ENCODE measurements at places on chromosomes 5 and 9.

DNA sequence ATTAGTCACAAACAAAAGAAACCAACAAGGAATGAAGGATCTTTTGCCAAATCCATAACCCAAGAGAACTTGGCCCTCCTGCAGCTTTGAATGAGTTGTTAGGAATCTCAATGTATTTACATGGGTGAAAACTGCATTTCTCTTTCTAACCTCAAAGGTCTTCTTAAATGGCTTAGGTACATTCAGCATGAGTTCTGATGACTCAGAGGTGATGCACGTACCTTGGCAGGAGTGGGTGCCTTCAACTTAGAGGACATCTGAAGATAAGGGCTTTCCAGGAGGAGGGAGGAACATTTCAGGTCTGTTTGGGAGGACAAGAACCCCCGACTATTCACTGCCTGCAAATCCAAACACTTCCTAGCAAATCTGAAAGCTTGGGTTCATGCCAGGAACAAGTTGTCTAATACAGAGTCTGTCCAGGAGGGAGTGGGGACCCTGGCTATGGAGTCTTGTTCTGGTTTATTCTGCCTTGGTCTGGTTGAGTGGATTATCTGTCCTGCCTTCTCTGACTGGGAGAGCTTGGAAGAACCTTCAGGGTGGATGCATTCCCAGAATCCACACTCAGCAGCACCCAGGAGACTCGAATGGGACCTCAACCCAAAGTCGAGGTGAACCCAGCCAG lies 65.7 kb downstream of the IRX2 start:
- DNase-seq = no peak

- no peak for DNase-seq
These were observed 78.0 kb upstream of the TNC start for GRCh38 chr9:115195912-115196311.

DNA sequence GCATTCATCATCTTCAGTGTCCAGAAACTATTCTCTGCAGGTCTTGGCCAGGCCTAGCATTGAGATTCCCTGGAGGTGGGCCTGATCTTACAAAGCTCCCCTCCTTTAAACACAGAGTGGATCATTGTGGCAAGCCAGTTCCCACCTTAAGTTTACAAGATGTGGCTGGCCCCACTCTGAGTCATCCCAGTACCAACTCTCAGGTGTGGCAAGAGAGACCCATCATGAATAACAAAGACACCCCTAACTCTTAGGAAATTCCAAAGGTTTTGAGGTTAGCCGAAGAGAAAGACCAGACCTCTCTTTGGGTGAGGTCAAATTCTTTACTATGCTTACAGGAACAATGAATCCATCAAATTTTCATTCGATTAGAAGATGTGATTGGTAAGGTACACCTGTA lies 78.2 kb downstream of the RFK start:
- DNase-seq = no peak

GRCh38 chr9:123336449-123336848 lies 19.5 kb upstream of the CRB2 start:
- no peak for DNase-seq
